Kidney (tissue), 22 donors: ENCODE measurements at places on chromosomes 4 and X. TPM values are rescaled to one million over a fixed set of nuclear protein-coding genes. Genes with fewer than 3 reads are reported as not detected.
A peak's percentile ranks its signal among the peaks of the same experiment; 100 is the strongest.

- DNase-seq: no peak
Measured at GRCh38 chr4:95319169-95319568, 229.6 kb downstream of the UNC5C start.

DNA sequence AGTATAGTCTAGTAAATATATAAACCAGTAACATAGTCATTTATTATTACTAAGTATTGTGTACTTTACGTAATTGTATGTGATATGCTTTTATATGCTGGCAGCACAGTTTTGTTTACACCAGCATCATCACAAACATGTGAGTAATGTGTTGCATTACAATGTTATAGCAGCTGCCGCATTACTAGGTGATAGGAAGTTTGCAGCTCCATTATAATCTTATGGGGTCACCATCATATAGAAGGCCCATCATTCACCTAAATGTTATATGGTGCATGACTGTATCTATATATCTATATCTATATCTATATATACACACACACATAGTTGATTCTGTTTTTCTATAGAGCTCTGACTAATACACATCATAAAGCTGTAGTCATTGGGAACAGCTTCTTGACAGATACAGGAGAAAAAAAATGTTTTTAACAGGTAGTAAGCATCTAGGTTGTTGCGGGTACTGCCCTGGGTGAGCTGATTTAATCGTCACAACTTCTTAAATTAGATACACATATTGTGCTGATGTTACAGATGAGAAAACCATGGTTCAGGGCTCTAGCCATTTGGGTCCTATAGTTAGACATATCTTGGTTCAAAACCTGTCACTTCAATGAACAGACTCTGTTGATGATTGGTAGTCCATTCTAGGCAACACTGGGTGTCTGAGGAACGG lies 77.9 kb downstream of the CLNK start:
- DNase-seq: no peak

KIF4A gene
- total RNA-seq: 0.35 TPM

ZFP92 gene
- 0.91 TPM for total RNA-seq

- peak; percentile 24 for DNase-seq
Measured at GRCh38 chrX:135740681-135741149, 27.3 kb downstream of the CT45A1 start.

DNA sequence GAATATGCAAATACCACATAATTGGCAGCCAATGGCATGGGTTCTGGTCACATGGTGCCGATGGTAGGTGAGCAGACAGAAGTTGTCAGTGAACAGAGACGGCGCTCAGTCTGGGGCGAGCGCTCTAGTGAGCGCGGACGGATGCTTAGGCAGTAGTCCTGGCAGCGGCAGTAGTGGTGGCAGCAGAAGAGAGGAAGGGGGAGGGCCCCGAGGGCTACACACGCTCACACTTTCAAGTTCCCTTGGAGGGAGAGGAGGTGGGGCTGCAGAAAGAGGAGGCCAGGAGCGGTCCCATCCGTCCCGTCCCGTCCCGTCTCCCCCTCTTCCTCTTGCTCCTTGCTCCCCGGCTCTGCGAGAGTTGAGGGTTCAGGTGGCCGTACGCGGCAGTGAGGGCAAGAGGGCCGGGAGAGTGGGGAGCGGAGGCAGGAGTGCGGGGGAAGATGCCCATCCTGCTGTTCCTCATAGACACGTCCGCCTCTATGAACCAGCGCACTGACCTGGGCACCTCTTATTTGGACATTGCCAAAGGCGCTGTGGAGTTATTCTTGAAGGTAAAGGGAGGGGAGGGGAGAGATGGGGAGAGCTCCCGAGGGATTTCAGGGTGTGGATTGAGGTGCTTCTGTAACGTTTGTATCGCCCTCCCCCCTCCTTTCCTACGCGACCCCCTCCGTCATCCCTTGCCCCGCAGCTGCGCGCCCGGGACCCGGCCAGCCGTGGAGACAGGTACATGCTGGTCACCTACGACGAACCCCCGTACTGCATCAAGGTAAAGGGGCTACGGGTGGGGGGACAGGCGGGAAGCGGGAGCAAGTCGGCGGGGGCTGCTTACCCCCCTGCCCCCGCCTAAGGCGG lies at the start of gene INTS6L:
Gene INTS6L, plus strand, starts transcription at position 108 of the 852 bp plus-strand sequence. Its CDS starts 333 bp downstream, at position 441.
- DNase-seq: peak; percentile 94

- DNase-seq: no peak
Measured at GRCh38 chr4:2686379-2687265, 69.5 kb downstream of the TNIP2 start.

GRCh38 chr4:23297327-23297726 lies 592.5 kb downstream of the PPARGC1A start:
- no peak for DNase-seq

DNAJB14 gene
- total RNA-seq: 51.7 TPM

MAD2L1 gene
- 1.9 TPM for total RNA-seq

TSPAN7 gene
- total RNA-seq: 44.9 TPM

DNA sequence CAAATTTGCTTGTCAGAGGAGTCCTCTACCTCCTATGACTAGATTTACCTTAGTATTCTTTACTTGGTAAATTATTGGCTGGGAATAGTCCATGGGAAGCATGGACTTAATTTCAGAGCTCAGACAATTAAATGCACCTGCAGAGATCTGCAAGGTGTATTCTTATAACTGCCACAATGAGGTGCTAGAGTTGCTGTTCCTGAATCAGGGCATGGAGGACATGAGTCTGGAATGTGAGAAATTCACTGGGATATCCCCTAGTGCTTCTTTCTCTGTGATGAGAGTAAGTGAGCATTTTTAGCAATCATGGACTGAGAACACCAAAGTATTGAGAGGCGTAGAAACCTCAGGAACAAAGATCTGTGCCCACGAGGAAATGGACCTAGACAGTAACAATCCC lies 32.9 kb upstream of the GRID2 start:
- no peak for DNase-seq
